Activated naive CD4-positive, alpha-beta T cell treated with anti-CD3 and anti-CD28 coated beads for 36 hours (primary cell): ENCODE measurements at places on chromosomes 2 and 18. TPM values are rescaled to one million over a fixed set of nuclear protein-coding genes. Genes with fewer than 3 reads are reported as not detected.

Gene COLEC12
- total RNA-seq = not detected

Gene SERPINB5
- not detected for total RNA-seq

Gene IRS1
- total RNA-seq = 2.6 TPM

Gene CCDC178
- total RNA-seq = not detected

Gene NYAP2
- not detected for total RNA-seq

Gene SNTG2
- 1.0 TPM for total RNA-seq

Gene EMILIN1
- total RNA-seq = 0.15 TPM

Gene RUFY4
- total RNA-seq = 1.8 TPM

Gene SERPINB13
- total RNA-seq = not detected

Gene KCNG2
- total RNA-seq = not detected

Gene CARF
- 4.0 TPM for total RNA-seq

Gene C2orf92
- total RNA-seq = 2.7 TPM

Gene SOCS6
- total RNA-seq = 0.42 TPM

Gene ACMSD
- not detected for total RNA-seq

Gene AOX1
- total RNA-seq = 0.45 TPM

Gene SCN3A
- 0.12 TPM for total RNA-seq

Gene MOGAT1
- not detected for total RNA-seq

Gene KATNAL2
- 0.52 TPM for total RNA-seq

Gene DNAJB2
- 24.6 TPM for total RNA-seq

Gene TWIST2
- total RNA-seq = not detected

Gene ANKRD30BL
- total RNA-seq = not detected

Gene CFAP65
- not detected for total RNA-seq

Gene CDK15
- not detected for total RNA-seq

Gene GALNT5
- total RNA-seq = not detected

Gene MYO7B
- 0.37 TPM for total RNA-seq

Gene FNDC4
- total RNA-seq = not detected

Gene COL6A3
- total RNA-seq = 3.0 TPM

Gene BOK
- total RNA-seq = not detected

Gene EHD3
- 0.74 TPM for total RNA-seq

Gene BCL11A
- total RNA-seq = 0.67 TPM

Gene ARHGEF4
- total RNA-seq = 3.3 TPM

Gene NCKAP5
- not detected for total RNA-seq

Gene EFEMP1
- not detected for total RNA-seq

Gene DCAF17
- total RNA-seq = 21.1 TPM

Gene PKP4
- 57.0 TPM for total RNA-seq

Gene GRHL1
- total RNA-seq = 0.79 TPM

Gene PLGLB1
- total RNA-seq = not detected

Gene CHCHD5
- total RNA-seq = 43.5 TPM

Gene SNRNP200
- 181 TPM for total RNA-seq

Gene NAT8
- total RNA-seq = not detected

Gene HRH4
- total RNA-seq = not detected

Gene PFN4
- not detected for total RNA-seq

Gene CACNB4
- 0.10 TPM for total RNA-seq

Gene RNF152
- total RNA-seq = 0.17 TPM

Gene RGPD3
- total RNA-seq = 0.20 TPM

Gene IL36RN
- not detected for total RNA-seq

Gene HOXD1
- total RNA-seq = not detected

Gene SPDYA
- 2.0 TPM for total RNA-seq

Gene SP9
- not detected for total RNA-seq

Gene DOK6
- total RNA-seq = not detected

Gene CFAP221
- not detected for total RNA-seq

Gene EPHA4
- 3.0 TPM for total RNA-seq

Gene CXCR4
- 70.2 TPM for total RNA-seq

Gene CD8B
- 1.7 TPM for total RNA-seq

Gene CCDC138
- 7.4 TPM for total RNA-seq

Gene CRYGC
- total RNA-seq = not detected

Gene CTNNA2
- not detected for total RNA-seq

Gene SALL3
- total RNA-seq = not detected

Gene RAB6C
- not detected for total RNA-seq

Gene CCNT2
- total RNA-seq = 33.2 TPM
